ENCODE measurements at places on chromosomes 12 and 14.

GRCh38 chr12:110314308-110314707 is 33.3 kb downstream of the ATP2A2 start:
- DNase-seq = no peak

DNA sequence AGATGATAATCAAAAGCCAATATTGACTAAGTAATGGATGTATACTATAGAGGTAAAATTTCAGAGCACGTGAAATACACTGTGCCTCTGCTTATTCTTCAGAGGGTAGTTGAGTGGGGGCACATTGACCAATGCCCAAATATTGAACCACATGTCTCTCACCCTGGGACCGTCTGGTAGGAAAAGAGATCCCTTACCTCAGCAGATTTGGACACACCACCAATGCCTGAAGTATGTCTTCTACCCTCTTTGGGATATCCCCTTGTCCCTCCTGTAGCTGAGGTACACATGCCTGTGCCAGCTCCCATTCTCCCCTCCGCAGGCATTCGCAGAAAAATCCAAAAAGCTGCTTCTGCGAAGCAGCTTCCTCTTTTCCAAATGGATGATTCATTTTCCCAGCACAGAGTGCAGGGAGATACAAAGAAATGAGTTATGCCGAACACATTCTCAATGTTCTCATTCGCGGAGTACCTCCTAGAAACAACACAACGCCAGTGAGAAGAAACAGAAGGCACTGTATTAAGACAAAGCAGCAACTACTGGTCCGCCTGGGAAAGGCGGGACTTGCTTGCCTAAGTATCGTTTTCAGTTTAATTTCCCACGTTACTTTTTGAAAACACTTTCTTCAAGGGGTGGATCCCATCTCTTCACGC is 691 bp downstream of the ZFYVE26 start:
- no peak for DNase-seq

DNA sequence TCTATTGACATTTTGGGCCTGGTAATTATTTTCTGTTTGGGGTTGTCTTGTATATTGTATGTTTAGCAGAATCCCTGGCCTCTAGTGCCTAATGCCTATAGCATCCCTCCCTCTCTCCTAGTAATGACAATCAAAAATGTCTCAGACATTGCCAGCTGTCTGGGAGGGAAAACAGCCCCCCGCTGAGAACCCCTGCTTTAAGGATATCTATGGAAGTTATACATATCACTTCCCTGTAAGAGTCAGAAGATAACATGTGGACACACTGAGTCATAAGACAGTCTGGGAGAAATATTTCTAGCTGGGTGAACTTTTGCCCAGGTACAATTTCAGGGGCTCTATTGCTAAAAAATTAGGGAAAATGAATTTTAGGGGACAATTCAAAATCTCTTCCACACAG is 255.0 kb downstream of the PAWR start:
- DNase-seq = no peak

DNA sequence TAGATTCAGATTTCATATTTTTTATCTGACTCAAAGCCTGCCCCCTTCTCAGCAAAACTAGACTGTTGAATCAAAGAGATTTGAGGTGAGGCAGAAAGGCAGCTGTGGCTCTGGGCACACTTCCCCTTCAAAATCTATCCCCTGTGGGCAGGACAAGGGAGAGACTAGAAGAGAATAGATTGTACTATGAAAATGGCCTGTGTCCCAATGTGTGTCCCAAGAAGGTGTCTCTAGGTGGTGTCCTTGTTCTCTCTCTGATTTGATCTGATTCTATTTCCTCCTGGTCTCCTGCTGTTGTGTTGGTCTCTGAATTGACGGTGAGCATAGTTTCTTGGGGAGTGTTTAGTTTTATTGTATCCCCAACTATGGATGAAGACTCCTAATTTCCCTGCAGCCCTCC is 565.8 kb upstream of the ATP2B1 start:
- no peak for DNase-seq

GRCh38 chr12:14960548-14961465 is 594 bp downstream of the ARHGDIB start:
- no peak for DNase-seq

DNA sequence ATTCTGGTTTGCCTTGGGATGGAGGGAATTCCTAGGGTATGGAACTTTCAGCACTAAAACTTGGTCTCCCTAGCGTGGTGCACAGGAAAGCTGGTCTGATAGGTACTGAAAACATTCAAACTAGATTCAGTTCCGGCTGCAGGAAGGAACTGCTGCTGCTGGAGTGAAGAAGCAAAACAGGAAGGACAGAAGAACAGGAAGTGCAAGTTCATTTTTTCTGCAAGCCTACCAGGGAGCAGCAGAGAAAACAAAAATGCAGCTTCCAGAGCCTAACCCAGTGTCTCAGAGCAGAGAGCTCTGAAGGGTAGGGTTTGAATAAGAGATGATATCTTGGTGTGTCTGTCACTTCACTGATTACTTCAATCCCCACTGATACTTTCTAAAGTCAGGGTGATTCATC is 165.2 kb downstream of the VRK1 start:
- no peak for DNase-seq

DNA sequence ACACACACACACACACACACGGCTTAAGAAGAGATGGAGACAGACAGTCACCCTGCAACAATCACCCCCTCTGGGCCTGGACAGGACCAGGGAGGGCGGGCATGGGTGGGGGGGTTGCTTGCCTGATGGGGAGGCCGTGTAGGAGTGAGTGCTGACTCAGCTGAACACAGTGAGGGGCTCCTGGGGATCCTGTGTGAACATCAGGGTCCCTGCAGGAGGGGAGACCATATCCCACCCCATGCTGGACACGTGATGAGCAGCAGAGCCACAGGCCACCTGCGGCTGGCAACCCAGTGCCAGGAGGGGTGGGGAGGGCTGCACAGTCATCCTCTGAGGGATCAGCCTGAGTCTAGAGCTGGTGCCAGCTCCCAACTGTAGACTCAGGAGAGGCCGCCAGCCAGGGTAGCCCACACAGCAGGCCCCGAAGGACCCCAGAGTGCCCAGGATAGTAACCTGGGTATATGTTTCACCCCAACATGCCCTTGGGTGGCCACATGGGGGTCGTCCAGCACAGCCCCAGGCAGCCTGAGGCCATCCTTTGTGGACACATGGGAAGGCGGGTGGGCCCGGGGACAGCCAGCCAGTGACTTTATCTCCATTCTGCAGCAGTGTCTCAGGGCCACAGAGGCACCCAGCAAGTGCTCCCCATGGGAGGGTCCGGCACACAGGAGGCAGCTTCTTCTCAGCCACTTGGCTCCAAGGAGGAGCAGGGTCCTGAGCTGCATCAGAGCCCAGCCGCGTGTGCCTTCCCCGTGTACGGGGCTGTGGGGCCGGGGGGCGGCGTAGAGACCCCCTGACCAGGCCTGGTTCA is 73.7 kb upstream of the SFSWAP start:
- no peak for DNase-seq

GRCh38 chr12:70069221-70070105 is 173.8 kb upstream of the CNOT2 start:
- no peak for DNase-seq

GRCh38 chr12:121610239-121611149 is 15.8 kb upstream of the ORAI1 start:
- DNase-seq = no peak

DNA sequence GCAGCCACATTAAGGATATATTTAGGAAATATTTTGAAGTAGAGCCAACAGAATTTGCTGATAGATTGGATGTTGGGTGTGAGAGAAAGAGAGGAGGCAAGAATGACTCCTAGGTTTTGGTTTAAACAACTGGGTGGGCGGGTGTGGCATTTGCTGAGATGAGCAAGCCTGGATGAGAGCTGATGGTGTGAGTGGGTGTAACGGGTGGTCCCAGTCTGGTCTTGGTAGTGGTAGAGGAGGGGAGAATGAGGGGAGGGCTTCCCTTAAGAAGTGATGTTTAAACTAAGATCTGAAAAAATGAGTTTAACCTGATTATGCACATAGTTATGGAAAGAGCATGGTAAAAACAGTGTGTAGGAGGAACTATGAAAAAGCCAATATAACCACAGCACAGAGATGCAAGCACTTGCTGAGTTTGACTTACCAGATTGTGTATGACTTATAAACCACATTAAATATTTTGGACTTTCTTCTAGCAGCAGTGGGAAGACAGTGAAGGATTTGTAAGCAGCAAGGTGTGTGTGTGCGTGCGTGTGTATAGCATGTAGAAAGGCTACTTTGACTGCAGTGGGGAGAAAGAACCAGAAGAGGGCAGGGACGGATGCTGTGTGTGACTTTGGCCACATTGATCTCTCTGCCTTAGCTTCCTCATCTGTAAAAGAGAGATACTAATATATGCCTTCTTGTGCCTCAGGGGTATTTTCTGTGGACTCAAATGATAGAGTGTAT is 139.7 kb downstream of the PRIMA1 start:
- DNase-seq = no peak

DNA sequence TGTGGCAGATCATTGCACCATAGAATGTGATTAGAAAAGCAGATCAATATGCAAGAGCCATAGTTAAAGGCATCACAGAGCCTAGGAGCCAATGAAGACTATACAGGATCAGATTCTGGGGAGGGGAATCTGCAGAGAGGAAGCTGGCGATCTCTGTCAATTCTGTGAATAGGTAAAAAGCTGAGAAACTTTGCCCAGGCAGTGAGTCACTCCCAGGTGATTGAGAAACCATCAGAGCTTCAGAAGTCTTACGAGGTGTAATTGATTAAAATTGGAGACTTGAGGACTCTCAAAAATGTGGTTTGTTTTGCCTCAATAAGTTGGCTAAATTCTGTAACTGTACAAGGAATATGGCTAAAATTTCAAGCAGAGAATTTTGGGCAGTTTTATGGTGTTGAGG is 41.7 kb upstream of the TSPAN11 start:
- no peak for DNase-seq

- no peak for DNase-seq
Measured at GRCh38 chr12:27337376-27337775, 4.7 kb downstream of the BMAL2 start.

- DNase-seq = no peak
Measured at GRCh38 chr14:35362911-35363374, 41.6 kb downstream of the NFKBIA start.

DNA sequence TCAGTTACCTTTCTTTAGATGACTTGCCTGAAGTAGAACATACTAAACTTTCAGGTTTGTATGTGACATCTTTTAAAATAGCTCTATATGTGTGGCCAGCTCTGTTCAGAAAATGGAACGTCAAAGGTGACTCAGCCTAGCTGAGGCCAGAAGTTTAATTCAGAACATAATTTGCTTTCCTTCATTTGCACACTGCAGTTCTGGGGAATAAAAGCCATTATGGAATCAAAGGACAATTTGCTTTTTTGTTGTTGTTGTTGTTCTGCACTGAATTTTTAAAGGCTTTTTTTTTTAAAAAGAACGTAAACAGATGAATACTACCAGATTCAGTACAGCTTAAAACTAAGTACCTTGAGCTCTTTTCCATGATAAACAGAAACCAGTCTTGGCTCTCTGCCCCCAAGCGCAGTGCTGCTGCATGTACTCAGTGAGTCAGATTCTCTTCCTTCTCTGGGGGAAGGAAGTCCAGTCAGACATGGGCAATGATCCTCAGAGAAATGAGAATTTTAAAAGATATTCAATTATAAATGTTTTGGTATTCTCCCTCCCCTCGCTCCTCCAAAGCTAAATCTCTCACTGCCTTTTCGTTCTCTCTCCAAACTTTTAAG is 644.2 kb downstream of the NOVA1 start:
- no peak for DNase-seq

All from left lobe of liver (tissue), 2 donors.